CD4-positive, alpha-beta T cell treated with Interleukin-1 beta for 1 hour (primary cell): ENCODE measurements at places on chromosomes 2 and 18.

GRCh38 chr18:73752965-73753364, 394.7 kb downstream of the FBXO15 start:
- DNase-seq = no peak

DNA sequence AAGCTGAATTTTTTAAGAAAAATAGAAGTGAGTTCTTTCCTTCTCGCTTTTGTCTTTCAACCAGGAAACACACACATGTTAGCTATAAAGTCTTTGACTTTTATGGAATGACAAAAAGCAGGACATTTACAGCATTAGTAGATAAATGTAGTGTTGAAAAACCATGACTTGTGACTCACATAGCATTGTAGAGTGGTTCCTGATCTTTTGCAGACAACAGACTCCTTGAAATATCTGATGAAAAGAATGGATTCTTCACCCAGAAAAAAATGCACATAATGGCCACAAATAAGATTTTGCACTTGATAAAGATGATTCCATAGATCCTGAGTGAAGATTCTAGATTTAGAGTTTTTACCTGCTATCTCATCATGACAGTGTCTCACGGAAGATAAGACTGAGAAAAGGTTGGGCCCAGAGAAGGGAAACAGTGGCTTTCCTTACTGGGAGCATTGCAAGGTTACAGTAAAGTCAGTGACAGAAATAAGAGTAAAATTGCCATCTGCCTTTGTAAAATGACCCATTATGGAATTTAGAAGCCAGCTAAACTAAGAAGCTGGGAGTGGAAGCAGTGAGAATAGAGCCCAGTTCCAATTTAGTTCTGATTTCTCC, 14.0 kb downstream of the SMARCAL1 start:
- no peak for DNase-seq

- no peak for DNase-seq
Measured at GRCh38 chr2:227117027-227117426, 47.0 kb downstream of the COL4A4 start.

DNA sequence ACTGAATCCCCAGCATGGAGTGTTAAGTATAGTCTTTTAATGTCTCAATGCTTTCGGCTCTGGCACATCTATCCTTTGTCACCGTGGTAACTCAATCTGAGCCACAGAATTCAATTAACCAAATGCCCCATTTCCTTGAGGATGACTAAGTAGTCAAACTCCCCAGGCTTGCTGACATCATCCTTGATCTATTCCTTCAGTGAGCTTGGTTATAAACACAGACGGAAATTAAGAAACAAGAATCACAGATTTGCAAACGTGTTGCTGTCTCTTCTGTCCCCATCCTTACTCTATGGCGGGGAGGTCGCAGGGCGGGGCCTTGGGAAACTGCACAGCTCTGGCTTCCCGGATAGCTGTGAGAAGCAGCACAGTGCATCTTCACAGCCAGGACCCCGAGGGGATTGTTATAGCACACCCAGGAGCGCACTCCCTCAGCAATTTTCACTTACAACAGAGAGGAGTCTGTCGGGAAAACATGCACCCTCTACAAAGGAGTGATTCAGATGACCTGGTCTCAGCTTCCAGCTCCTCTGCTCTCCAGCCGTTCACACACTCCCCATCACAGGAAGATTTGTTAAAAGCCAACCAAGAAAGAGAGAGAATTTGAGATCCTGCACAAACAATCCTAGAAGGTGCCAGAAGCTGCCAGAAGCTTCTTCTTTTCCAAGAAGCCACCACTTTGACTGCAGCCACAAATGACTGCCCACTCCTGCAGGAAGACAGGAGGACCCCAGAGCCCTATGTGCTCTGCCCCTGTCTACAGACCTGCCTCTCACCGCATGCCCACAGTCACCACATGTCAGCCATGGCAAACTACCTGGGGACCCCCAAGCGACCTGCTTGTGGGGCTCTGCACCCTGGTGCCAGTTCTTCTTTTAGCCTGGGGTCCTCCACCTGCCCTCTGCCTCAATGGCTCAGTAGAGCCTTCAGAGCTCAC, 44.9 kb upstream of the YWHAQ start:
- DNase-seq = no peak

- DNase-seq = no peak
Measured at GRCh38 chr2:15645300-15645699, 53.6 kb downstream of the DDX1 start.

DNA sequence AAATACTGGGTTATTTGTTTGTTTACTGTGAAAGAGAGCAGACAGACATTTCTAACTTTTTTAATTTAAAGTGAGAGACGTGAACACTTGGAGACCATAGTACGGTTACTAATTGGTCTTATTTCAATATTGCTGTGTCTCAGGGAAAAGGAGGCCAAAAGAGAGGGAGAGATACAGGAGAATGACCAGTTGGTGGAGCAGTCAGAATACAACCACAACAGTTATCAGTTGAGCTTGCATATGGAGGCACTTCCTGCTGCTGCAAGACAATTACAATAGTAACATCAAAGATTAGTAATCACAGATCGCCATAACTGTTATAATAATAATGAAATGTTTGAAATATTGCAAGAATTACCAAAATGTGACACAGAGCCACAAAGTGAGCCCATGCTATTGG, 58.2 kb downstream of the TWSG1 start:
- DNase-seq = no peak

DNA sequence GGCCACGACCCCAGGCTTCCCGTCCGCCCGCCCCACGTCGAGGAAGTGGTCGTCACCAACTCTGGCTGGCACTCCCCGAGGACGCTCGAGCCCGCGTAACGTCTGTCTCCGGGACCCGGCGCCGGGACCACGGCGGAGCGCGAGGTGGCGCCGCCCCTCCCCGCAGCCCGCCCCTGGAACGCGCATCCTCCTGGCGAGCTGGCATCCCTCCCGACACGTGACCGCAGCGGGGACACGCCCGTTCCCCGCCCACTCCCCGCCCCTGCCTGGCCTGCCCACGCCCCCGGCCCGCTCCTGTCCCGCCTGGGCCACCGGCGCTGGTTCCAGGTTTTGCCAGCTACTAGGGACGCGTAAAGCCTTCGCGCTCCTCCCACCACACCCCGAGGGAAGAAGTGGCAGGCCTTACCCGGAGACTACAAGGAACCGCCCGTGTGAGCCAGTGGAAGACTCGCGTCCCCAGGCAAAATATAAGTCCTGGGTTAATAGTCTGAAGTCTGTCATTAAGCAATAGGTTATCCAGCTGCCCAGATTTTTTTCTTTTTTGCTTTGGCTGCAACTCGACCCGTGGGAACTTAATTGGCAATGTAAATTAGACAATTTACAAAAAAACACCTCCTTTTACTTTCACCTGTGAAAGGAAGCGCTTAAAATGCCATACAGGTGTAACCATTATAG, at the start of gene OSBPL1A:
OSBPL1A (minus strand) TSS at position 131 of the 675 bp plus-strand sequence. CDS start 20,291 bp downstream, outside the sequence.
- peak; percentile 87 for DNase-seq

GRCh38 chr2:854460-854859, 96.2 kb upstream of the SNTG2 start:
- no peak for DNase-seq

DNA sequence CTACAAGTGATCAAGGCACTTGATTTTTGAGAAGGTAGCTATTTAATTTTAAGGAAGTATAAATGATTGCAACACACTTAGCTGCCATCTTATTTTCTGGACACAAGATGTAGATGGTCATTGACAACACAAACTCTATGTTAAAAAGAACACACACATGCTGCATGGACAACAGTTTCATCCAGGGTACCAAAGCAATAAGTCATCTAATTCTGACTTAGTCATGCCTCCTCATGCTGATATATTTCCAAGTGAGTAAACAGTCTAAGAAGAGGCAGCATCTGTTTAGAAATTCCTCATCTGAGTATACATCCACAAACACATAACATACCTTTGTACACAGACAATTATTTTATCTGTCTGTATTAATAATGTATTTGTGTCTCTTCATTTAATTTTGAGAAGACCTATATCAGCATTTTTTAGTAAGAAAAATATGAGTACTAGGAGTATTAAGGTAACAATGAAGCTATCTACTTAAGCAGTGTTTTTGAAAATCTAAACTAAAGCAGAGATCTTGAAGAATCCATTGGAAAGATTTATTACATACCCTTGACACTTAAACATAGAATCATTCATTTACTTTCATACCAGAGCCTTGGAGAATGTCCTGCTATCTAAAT, 84.9 kb downstream of the SCN1A start:
- no peak for DNase-seq

GRCh38 chr2:67904566-67904965, 158.2 kb downstream of the C1D start:
- no peak for DNase-seq

- DNase-seq = no peak
Measured at GRCh38 chr2:177143444-177143843, 69.2 kb upstream of the HNRNPA3 start.

GRCh38 chr2:217650229-217650628, 352.6 kb downstream of the TNS1 start:
- DNase-seq = no peak

DNA sequence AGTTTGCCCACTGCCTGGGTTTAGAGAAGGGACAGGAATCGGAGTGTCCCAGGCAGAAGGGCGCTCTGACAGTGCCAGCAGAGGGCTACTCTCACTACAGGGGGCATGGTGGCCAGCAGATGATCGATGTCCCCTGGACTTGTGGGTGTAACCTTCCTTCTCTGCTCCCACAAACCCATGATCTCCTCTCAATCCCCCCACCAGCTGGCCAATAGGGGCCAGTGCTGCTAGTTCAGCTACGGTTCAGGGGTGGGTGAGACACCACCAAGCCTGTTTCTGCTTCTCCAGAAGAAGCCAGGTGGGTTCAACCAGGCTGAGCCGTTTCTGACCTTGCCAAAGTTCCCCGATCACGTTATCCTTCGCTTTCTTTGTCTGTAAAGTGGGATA, 1.3 kb downstream of the NPPC start:
- DNase-seq = no peak

DNA sequence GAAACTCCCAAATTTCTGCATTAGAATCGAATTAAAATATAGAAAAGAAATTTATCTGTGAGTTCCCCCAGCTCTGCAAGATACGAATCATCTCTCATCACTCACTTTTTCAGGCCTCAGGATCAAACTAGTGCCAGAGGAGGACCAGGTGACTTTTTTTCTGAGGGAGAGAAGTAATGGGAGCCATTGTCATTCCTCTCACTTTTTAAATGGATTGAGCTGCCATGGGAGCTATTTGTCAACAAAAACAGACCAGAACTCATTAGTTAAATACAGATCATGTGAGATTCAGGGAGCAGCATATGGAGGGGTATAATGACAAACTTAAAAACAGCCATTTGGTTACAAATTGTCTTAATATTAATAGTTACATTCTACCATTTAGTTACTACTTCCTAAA, 594.4 kb downstream of the DPP10 start:
- no peak for DNase-seq

GRCh38 chr2:88054782-88055370, 707 bp downstream of the KRCC1 start:
- DNase-seq = peak; percentile 19

- no peak for DNase-seq
Measured at GRCh38 chr2:45943219-45944044, 292.0 kb downstream of the PRKCE start.

DNA sequence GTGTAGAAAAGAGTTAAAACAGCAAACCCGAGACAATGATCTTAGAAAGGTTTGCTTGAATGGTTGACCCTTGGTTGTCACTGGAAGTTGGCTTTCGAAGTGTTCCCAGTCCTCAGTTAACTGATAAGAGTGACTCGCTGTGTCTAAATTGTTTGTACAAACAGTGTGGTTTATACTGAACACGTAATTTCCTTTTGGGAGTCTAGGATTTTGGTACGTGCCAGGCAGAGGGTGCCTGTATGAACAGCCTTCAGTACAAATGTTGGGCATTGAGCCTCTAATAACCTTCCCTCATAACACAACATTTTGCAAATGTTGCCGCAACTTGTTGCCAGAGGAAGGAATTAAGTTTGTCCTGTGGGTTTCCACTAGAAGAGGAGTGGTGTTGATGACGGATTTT, 95.8 kb upstream of the DPP10 start:
- DNase-seq = no peak

DNA sequence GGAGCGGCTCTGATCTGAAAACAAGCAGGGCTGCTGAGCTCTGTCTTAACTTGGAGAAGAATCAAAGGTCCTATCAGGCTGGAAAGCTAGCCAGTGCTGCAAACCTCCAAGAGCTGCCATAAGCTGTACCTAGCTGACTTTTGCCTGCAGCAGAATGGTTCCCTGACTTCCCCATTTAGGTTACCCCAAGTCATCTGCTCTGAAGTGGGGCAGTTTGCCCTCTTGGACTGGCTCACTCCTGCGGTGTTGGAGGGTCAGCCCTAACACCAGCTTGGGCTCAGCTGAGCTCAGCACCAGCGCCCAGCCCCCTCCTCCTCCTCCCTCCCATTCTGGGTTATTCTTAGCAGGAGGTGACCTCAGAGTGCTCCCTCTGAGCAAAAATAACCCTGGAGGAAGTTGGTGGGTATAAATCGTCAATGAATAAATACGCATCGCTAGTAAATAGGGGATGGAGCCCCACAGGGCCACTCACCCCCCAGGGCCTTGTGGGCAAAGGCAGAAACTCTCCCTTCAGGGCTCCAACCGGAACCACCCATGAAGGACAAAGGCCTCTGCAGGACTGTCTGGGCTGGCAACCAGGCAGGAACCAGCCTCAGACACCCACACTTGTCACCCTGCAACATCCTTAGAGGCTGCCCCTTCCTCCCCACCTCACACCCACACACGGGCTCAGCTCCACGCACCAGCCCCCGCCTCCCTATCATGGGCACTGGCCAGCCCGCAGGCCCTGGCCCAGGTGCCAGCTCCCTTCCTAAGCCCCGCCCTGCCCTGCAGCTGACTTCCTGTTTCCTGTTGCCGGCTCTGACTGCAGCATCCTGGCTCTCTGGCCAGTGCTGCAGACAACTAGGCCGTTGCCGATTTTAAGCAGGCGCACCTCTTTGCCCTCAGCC, 46.9 kb downstream of the DNMT3A start:
- peak; percentile 83 for DNase-seq
